ELF-1 (cell line): ENCODE measurements at places on chromosomes 5 and 9.

DNA sequence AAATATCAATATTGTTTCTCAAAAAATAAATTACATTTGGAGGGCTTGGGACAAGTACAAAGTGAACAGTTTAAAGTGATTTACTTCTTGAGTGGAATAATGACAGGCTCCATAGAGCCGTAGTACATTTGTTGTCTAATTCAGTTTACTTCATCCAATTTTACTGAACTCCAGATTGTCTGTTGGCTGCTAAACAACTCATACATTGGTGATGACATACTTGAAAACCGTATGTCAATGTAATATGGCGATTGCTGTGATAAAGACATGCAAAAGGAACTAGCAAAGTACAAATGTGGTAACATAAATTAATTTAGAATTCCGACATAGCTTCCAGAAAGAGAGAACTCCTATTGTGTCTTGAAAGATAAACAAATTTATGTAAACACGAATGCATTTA lies 1197.5 kb upstream of the CDH18 start:
- no peak for DNase-seq

- no peak for DNase-seq
Observed at GRCh38 chr9:124266139-124266825, 8.5 kb downstream of the NEK6 start.

GRCh38 chr5:179852993-179853547 lies 5.5 kb downstream of the MRNIP start:
- no peak for DNase-seq

DNA sequence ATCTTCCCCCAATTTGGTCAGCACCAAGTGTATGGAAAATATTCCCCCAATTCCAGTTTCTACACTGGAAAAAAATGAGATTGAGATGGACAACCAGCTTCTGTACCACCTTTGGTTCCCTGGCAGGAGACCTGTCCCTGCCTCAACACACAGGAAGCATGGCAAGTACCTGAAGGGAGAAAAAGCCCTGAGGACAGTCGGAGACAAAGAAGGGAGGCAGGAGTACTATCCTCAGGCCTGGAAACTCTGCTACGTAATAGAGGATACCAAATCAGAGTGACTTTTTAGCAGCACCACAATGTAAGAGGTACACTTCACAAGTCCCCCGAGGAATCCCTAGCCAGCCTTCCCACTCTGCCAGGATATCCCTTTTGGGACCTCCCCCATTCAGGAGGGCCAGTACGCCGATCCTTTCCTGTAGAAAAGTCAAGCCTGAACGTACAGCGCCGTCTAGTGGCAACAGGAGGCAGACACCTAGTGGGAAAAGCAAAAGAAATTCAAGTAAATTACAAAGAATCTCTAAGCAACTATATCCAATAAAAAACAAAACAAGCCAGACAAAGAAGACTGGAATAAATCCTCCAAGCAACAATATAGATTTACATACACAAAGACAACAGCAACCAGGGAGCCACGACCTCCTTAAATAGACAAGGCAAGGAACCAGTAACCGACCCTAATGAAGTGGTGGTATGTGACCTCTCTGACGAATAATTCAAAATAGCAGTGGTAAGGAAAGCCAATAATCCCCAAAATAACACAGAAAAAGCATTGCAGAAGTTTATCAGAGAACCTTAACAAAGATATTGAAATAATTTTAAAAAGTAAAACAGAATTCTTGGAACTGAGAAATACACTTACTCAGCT lies 63.3 kb upstream of the SLCO6A1 start:
- peak; percentile 78 for DNase-seq

DNA sequence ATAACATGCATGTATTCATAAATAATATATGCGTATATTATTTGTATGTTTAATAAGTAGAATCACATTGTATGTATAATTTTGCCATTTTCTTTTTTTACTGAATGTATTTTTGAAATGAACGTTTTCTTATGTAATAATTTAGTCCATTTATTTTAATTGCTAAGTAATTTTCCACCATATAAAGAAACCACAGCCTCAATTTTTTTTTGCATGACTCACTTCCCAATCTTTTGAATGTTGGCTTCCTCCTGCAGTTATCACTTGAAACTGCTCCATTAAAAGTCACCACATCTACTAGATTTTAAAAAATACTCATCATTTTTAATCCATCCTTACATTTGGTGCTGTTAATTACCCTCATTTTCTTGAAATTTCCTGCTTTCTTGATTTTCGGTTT lies 363.3 kb upstream of the MEF2C start:
- DNase-seq: no peak

GRCh38 chr9:8362250-8362649 lies 562.7 kb upstream of the DMAC1 start:
- DNase-seq: no peak
